ENCODE measurements at places on chromosomes 6 and 20.
A peak's percentile ranks its signal among the peaks of the same experiment; 100 is the strongest.

DNA sequence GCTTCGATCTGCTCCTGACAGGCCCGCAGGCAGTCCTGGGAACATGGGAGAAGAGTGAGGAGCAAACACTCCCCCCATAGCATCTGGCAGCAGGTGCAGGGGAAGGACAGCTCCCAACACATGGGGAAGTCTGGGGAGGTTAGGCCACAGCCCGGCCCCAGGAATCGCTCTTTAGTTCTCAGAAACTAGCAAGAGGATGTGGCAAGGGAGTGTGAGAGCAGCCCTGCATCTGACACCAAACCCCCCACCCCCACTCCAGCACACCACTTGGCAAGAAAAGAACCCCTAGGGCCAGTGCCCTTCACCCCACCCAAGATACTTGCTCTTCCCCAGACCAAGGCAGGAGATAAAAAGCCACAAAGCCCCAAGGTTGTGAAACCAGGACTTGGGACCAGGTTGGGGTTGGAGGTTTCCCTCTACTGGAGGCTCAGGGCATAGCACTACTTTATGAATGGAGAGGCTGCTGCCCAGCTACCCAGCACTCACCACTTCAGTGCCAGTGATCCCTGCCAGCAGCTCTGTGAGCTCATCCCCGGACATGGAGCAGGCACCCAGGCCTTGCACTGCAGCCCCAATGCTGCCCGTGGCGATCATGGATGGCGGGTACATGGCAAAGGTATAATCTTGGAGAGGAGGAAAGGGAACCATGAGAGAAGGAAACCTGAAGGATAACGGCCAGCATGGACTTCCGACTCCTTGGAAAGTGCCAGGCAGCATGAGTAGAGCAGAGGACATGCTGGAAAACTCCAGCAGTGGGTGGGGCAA lies 5.4 kb downstream of the CCND3 start:
- DNase-seq, result peak; percentile 95

DNA sequence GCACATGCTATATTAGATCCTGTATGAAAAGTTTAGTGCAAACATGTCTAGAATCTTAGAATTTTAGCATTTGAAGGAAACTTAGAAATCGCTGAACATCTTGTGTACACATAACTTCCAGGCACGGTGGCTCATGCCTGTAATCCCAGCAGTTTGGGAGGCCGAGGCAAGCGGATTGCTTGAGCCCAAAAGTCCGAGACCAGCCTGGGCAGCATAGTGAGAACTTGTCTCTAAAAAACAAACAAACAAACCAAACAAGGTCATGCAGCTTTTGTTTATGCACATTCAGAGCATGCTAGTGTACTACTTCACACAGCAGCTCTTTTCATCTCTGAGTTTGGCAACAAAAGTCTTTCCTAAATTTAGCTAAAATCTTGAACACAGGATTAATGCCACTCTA lies 32.2 kb downstream of the CLVS2 start:
- DNase-seq, result no peak

GRCh38 chr6:35213298-35213791 lies 411 bp upstream of the SCUBE3 start:
- no peak for DNase-seq

GRCh38 chr6:140850438-140850837 lies 1282.3 kb upstream of the GJE1 start:
- DNase-seq, result no peak

DNA sequence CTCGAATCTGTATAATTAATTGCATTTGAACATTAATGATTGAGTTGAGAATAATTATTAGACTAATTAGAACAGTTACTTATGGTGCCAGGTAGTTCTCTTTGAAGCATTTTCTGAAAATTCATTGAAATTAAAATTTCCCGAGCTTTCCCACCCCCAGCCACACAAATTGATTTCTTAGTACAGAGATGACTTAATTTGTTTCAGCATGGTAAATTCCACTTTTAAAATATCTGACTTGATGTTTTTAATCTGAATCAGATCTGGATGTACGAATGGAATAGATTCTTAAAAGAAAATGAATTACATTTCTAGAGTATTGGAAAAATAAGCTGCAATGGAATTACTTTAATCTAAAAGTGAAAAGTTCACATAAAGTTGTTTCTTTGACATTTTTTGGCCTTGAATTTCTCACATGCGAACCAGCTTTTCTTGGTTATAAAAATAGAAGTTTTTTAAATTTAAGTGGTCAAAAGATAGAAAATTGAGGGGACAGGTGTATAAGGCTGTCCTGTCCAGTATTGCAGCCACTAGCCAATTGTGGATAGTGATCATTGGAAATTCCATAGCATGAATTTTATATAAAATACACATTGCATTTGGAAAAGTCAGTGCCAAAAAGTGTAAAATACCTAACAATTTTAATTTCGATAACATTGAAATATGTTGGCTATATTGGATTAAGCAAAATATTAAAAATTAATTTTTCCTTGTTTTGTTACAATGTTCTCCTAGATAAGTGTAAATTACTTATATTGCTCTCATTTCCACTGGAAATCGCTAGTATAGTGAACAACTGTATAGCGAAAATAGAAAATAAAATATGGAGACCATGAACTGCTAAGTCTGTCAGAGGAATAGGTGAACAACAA lies 102.9 kb downstream of the OR2B2 start:
- no peak for DNase-seq

- DNase-seq, result no peak
Observed at GRCh38 chr6:165404697-165405096, 95.3 kb upstream of the C6orf118 start.

Data from immature natural killer cell (primary cell).